ENCODE measurements at places on chromosomes 7 and 10.
A peak's percentile ranks its signal among the peaks of the same experiment; 100 is the strongest.

- peak; percentile 66 for DNase-seq
Observed at GRCh38 chr7:82443036-82443546, 486 bp downstream of the CACNA2D1 start.

DNA sequence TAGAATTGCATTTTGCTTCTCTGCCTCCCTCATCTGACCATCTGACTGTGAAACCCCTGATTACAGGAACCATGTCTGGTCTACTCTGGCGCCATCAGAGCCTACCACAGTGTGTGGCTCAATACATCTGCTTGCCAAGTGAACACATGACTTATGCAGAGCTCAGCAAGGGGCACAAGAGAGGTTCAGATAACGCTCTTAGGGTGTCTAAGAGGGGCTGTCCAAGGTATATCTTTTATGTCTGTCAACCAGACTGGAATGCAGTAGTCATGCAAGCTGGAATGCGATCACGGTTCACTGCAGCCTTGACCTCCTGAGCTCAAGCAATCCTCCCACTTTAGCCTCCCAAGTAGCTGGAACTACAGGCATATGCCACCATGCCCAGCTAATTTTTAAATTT lies 10.3 kb upstream of the RRP12 start:
- no peak for DNase-seq

- DNase-seq: no peak
Observed at GRCh38 chr10:76031769-76032699, 600.6 kb downstream of the LRMDA start.

DNA sequence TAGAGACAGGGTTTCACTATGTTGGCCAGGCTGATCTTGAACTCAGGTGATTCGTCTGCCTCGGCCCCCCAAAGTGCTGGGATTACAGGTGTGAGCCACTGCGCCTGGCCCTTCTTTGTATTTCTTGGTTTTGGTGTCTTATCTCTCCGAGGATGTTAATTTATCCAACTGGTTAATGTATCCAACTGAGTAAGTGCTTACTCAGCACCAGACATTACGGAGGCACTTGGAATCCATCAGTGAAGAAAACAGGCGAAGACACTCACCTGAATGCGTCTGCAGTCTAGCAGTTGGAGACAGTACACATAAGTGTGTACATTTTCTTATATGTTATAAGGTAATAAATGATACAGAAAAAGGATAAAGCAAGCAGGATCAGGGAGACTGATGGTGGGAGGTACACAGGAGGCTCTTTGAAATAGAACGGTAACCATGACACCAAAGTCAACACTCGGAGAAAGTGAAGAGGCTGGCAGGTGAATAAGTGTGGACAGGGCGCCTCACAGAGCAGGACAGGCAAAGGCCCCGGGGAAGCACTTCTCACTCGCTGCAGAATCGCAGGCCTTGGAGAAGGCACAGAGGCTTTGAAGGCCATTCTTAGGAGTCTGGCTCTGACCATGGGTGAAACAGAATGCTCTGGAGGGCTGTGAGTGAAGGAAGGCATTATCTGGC lies 73.1 kb downstream of the LANCL2 start:
- DNase-seq: no peak

- no peak for DNase-seq
Observed at GRCh38 chr7:149355390-149356048, 93.5 kb downstream of the ZNF783 start.

DNA sequence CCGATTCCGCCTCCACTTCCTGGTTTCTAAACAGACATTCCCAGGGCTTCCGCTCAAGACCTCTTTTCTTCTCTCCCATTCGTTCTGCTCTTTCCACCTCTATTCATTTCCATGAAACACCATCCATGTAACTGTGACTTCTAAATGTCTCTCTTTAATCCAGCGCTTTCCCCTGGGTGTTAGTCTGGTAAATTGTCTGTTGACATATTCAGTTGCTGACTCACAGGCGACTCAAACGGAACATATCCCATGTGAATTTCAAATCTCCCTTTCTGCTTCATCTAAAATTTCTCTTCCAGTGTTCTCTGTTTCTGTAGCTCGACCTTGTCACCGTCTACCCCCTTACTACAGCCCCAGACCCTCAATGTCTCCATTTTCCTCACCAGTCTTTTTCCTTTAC lies 119.1 kb downstream of the PFKFB3 start:
- no peak for DNase-seq

- DNase-seq: no peak
Observed at GRCh38 chr7:64599359-64599758, 36.5 kb upstream of the ZNF680 start.

- no peak for DNase-seq
Observed at GRCh38 chr10:71805776-71806703, 32.7 kb upstream of the VSIR start.

GRCh38 chr7:143892527-143893300 lies 9.3 kb downstream of the TCAF1 start:
- no peak for DNase-seq

- no peak for DNase-seq
Observed at GRCh38 chr10:87600581-87600980, 59.1 kb upstream of the PAPSS2 start.

GRCh38 chr7:127884066-127884559 lies 147.1 kb downstream of the LRRC4 start:
- DNase-seq: no peak

- no peak for DNase-seq
Observed at GRCh38 chr10:24882047-24882698, 70.2 kb downstream of the PRTFDC1 start.

- DNase-seq: no peak
Observed at GRCh38 chr7:37027557-37028341, 303.5 kb upstream of the AOAH start.

DNA sequence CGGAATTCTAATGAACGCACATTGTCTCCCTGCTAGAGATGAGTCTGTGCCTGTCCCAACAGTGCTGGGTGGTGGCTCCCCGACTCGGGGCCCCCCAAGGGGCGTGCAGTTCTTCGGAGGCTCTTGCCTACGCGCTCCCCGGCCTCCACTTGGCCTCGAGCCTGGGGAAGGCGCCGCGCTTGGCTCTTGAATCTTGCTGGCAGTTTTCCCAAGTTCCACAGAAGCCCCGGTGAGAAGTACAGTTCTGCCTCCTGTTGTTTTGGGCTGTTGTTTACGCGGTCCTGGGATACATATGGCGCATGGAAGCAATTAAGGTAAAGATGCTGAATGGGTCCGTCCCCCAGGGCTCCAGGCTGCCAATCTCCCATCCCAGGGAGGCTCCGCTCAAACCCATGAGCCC lies 32.6 kb upstream of the UNCX start:
- DNase-seq: no peak

DNA sequence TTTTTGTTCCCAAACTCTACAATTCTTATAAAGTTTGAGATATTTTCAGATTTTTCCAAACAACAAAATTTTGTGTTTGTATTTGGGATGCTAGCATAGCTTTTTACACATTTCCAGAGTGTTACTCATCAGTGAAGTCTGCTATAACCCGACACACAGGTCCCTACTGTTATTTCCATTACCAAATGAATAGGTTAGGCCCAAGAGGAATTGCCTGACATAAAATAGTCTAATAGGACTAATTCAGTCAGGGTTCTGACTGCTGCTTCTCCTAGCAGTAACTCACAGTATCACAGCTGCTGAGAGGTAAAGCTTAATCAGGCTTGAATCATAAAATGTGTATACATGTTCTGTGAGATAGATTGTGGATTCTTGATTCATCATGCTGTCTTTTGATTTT lies 49.1 kb upstream of the STRIP2 start:
- DNase-seq: no peak

DNA sequence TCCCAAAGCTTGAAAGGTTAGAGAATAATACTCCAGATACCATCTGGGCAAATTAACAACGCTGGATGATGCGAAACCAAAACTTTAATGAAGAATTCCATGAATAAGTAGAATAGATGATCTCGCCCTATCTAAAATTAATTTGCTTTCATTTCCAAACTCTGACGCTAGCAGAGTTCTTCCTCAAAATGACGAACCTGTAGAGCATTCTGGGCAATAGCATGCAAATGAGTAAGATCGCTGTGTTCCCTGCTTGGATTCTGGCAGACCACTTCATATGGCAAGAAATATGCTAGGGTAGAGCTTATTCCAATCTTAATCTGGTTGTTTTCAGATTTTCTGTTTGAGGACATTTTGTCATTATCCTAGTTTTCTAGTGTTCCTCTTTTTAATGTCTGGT lies 36.1 kb upstream of the SMNDC1 start:
- DNase-seq: no peak

DNA sequence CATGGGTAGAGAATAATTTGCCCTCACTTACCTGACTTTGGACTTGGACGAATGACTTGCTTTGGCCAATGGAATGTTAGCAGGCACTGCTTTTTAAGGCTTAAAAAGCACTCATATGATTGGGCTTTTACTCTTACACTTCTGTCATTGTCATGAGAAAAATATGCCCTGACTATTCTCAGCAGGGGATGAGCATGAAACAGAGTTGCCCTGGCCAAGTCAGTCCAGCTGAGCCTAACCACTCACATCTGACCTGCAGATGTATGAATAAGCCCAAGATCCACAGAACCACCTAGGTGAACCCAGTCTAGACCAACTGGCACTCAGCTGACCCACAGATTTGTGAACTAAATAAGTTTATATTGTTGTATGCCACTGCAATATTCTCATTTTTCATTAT lies 573.5 kb downstream of the TNS3 start:
- no peak for DNase-seq

DNA sequence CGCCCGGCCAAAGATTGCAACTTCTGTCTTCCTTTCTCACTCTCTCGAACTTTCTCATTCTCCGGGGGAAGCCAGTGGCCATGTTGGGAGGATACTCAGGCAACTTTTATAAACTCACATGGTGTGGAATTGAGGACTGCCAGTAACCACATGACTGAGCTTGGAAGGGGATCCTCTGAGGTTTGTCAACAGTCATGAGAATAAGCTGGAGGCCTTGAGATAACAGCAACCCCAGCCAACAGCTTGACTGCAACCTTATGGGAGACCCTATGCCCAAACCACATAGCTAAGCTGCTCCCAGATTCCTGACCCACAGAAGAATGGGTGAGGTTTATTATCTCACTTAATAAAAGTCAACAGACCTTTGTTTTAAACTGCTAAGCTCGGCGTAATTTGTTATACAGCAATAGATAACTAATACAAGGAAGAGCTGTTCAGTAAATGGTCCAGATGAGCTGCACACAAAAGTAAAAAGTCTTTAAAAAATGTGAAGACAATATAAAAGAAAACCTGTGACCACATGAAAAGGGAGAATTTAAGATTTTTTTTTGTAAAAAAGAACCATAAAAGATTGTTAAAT lies 9.6 kb downstream of the SYPL1 start:
- no peak for DNase-seq

GRCh38 chr7:102248456-102249395 lies 37.9 kb upstream of the SH2B2 start:
- no peak for DNase-seq

DNA sequence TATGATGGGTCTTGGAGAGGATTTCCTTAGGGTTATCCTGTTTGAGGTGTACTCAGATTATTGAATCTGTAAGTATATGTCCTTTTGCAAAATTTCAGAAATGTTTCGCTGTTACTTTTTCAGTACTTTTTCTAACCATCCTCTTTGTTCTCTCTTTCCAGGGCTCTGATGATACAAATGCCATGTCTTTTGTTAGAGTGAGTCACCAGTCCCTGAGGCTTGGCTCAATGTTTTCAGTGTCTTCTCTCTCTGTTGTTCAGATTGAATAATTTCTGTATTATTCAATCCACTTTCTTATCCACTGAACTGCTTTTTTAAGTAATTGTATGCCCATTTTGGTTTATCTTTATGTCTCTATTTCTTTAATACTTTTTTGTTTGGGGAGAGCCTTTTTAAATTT lies 449.4 kb downstream of the TNS3 start:
- no peak for DNase-seq

- peak; percentile 78 for DNase-seq
Observed at GRCh38 chr10:48655411-48656240, 29.0 kb upstream of the WDFY4 start.

GRCh38 chr10:480928-481552 lies 208.4 kb downstream of the DIP2C start:
- no peak for DNase-seq

GRCh38 chr7:158353606-158354570 lies 233.7 kb downstream of the PTPRN2 start:
- DNase-seq: no peak

DNA sequence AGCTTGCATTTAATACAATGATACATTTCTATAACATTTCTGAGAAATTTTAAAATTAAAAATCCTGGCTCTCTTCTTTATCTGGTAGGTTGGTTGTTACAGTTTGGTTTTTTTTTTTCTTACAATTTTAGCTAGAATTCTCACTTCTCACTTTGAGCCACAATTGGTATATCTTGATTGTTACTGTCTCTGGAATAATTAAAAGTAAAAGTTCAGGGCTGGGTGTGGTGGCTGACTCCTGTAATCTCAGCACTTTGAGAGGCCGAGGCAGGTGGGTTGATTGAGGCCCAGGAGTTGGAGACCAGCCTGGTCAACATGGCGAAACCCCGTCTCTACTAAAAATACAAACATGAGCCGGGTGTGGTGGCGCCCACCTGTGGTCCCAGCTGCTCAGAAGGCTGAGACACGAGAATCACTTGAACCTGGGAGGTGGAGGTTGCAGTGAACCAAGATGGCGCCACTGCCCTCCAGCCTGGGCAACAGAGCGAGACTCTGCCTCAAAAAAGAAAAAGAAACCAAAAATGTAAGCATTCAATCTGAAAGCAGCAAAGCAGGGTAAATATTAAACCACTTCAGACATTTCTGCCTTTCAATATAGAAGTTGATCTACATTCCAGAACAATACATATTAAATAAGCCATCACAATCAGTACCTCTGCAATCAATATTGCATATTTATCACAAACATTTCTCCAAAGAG lies 88.6 kb upstream of the PFKP start:
- DNase-seq: no peak

DNA sequence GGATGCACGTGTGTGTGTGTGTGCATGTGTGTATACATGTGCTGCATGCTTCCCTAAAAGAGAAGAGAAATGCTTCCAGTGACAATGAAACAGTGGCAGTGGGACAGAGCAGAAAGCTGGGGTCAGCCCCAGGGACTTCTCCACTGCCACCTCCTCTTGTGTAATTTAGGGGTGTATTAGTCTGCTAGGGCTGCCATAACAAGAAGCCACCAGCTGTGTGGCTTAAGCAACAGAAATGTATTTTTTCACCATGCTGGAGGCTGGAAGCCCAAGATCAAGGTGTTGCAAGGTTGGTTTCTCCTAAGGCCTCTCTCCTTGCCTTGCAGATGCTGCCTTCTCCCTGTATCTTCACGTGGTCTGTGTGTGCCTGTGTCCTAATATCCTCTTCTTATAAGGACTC lies 190.5 kb downstream of the CXCL12 start:
- DNase-seq: no peak

GRCh38 chr7:105640956-105641810 lies 59.9 kb upstream of the EFCAB10 start:
- no peak for DNase-seq

GRCh38 chr7:27213433-27214238 lies 13.7 kb upstream of the HOXA13 start:
- DNase-seq: no peak

DNA sequence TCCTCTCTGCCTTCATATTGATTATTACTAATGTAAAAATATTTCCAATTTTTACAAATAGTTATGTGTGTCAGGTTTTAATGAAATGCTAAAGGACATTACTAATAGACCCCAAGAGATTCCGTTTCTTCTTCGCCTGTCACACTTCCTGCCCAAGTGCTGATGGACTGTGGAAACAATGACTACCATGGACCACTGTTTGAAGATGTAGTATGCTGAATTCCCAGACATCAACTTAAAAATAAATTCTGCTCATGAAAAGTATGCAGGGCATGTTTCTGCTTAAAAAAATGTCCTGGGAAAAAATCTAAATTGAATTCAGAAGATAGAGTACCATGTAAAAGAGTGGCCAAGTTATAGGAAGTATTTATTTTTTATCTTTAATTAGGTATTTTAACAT lies 52.1 kb downstream of the ST7 start:
- no peak for DNase-seq
